ELR (cell line): ENCODE measurements at places on chromosomes 11 and 22.
A peak's percentile ranks its signal among the peaks of the same experiment; 100 is the strongest.

GRCh38 chr22:29060251-29060869, 1.3 kb downstream of the C22orf31 start:
- DNase-seq: no peak

DNA sequence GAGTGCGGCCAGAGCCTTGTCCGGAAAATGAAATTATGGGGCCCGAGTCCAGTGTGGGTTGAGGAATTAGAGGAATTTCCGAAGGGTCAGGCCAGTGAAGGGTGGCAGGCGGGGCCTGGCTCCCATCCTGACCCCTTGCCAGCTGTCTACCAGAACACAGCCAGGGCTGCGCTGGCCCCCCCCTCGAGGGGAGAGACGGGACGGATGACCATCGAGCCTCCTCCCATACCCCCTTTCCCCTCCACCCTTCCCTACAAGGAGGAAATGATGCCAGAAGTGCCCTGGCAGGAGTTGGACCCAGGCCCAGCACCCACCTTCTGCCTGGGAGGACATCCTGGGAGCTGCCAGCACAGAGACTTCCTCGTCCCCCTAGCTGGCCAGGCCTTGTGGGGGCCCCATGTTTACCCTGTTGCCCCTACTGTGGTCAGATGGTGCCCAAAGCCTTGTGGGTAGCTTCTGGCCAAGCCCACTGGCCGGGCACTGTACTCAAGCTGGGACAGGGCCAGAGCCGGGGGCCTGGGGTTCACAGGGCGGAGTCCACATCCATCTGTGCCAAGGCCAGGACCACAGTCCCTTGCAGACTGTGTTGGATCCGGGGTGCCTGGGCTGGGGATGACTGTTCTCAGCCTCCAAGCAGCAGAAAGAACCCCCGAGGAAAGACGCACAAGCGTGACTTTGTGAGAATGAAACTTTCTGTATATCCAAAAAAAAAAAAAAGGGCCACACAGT, 20.8 kb downstream of the ARVCF start:
- DNase-seq: no peak

DNA sequence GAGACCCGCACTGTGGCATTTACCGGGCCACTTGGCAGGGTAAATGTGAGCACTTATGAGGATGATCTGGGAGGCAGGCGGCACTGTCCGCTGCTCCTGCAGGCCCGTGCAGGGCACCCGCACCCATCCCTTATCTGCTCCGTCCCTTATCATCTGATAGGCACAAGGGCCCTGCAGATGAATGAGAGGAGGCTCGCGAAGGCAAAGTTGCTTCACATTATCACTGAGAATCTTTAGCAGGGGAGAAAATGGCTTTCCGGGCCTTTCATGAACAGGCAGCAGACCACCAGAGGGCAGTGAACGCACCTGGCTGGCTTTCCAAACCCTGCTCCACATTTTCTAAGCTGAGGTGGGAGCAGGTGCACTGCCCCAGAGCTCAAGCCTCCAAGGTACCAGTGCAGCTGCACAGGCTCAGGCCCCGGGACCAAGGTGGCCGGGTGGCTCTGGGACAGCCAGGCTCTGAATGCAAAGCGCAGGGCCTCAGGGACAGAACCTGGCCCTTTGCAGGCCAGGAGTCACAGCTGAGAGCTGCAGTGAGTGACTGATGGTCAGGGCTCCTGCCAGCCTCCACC, 165.6 kb downstream of the SHANK2 start:
- peak; percentile 32 for DNase-seq

- DNase-seq: peak; percentile 23
Measured at GRCh38 chr11:60165538-60165937, 17.3 kb downstream of the MS4A6A start.

DNA sequence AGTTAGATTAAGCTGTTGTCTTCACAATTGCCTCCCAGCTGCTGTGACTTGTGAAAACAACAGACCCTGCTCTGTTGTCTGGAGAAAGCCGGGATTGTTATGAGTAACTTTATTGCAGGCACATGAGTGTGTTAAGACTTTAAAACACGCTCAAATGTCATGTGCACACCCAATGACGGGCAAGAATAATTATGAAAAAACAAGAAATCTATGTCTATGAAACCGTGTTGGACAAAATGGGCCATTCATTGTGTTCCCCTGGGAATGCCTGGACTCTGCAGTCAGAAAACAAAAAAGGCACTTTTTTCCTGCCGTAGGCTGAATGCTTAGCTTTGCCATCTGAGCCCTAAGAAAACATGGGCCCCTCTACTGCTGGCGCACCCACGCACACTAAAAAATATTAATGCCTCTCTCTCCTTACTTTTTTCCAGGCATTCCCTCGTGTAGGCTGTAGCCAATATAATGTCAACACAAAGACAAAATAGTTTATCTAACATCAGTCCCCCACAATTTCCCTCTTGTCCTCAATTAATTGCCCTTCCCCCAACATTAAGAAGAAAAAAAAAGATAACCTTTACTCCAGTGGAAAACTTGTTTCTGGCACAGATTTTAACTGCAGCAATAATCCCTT, 207.9 kb downstream of the SOX6 start:
- DNase-seq: no peak

DNA sequence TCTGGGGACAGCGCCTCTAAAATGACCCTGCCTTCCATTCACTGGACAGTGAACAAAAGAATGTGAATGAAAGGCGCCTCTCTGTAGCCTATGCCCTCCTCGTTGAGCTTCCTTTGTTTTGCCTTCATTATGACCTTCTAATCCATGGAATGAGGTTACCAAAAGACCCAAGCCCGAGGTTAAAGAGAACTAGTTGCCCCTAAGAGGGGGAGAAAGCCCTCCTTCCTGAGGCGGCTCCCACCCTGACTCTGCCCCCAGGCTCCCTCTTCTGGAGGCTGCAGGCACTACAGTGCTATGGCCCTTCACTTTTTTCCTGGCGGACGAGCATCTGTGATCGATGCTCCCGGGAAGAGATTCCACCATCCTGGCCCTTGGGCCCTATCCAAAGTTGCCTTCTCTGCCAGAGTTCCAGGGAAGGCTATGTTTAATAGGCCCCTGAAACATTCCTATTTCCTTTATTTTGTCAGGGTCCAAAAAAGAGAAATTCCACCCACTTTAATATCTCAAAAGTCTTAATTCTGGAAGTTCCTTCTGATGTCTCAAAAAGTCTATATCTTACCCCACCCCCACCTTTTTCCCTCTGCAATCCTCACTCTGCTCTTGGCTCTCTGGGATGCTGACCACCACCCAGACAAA, 147.3 kb downstream of the FEZ1 start:
- peak; percentile 47 for DNase-seq

DNA sequence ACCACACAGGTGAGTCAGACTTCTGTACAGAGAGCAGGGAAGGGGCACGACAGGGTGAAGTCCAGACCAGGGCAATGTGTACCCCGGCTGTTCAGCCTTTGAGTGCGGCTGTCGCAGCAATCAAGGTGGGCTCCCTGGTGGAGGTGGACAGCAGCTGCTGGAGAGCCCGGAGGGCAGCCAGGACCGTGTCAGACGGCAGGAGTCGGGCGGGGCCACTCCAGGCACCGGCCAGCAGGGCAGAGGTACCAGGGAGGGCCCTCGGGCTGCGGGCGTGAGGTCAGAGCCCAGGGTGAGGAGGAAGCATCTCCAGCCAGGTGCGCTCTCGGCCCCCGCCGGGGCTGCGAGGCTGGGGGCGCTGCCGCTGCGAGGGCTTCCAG, 802 bp upstream of the PIM3 start:
- DNase-seq: peak; percentile 79

DNA sequence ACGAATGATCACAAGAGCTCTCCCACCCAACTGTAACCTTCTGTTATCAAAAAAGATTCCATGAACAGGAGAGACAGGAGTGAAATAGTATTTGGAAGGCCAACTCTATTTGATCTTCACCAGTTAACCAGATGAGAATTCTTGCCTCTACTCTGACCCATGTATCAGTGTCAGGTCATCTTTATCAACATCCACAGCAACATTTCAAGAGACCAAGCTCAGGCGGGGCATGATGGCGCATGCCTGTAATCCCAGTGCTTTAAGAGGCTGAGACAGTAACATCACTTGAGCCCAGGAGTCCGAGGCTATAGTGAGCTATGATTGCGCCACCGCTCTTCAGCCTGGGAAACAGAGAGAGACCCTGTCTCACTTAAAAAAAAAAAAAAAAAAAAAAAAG, 62.3 kb downstream of the GAB2 start:
- DNase-seq: no peak

- no peak for DNase-seq
Measured at GRCh38 chr11:128737704-128738103, 43.8 kb downstream of the FLI1 start.
